ENCODE measurements at places on chromosomes 2 and 18.

- no peak for DNase-seq
These were observed 112.0 kb upstream of the CD226 start for GRCh38 chr18:70059684-70060083.

- DNase-seq: no peak
These were observed 10.8 kb downstream of the DUSP19 start for GRCh38 chr2:183089192-183089851.

DNA sequence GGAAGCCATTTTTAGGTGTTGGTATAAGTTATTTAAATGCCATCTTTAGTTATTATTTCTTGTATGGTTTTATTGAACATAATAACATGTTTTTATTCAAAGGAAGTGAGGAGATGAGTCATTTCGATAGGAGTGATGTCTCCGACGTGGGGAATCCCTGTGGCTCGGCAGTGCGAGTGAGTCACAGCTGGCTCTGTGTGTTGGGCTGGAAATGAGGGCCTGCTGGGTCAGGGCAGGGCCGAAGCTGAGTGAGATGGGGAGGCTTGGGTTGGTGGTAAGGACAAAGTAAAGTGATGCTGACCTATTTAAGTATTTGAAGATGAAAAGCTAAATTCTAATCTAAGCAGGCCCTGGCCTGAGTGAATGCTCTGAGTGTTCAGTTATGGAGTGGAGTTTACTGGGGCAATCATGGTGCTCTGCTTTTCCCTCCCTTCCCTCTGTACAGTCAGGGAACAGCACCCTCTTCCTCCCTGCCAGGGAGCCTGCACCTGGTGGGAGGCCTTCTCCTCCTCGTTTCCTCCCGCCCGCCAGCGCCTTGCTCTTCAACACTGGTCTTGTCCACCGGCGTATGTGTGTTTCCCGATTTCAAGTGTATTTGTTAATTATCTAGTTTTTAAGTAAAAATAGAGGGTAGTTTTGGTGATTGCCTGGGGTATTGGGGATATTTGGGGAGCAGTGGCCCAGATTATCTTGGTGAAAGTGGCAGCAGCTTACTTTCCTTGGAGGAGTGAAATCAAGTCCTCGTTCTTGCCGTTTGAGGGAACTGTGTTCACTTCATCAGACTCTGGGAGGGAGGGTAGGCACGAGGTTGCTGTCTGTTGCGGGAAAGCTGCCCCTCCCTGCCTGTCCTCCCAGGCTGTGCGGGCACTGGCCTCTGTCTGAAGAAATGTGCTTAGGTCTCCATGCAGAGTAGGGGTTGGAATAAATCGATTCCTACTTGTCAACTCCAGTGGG is 157.0 kb downstream of the LDLRAD4 start:
- peak; percentile 96 for DNase-seq

DNA sequence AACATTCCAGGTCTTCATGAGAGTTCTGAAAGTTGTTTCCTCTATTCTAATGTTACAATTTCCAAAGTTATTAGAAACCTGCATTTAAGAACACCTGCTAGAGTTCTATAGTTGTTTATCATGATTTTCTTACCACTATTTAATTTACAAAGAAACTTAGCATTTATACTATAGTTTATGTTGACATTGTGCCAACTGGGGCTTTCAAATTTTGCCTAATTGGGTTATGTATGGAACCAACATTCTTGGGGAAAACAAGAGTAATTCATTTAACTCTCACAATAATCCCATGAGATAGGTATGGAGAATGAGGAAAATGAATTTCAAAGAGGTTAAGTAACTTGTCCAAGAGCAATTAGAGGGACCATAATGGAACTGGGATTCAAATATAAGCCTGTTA is 28.8 kb upstream of the ADCYAP1 start:
- DNase-seq: no peak

- DNase-seq: no peak
These were observed 677.0 kb downstream of the RNF144A start for GRCh38 chr2:7594211-7594610.

GRCh38 chr2:141226560-141226959 is 904.3 kb downstream of the LRP1B start:
- no peak for DNase-seq

DNA sequence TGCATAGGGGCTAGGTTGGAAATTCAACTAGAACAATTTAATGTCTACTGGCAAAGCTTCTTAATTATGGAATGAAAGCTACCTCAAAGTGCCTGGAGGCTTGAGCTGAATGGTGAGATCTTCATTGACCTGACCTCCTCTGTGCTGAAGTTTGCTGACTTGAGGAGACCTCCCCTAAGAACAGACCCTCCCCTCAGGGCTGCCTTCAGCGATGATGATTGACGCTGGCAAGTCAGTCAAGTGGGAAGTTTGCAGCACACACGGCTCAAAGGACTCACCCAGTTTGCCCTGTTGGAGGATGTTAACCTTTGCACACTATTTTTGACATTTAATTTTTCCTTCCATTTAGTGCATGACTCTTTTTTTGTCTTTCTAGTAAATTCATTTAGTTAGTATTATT is 17.2 kb upstream of the POLE4 start:
- DNase-seq: no peak

DNA sequence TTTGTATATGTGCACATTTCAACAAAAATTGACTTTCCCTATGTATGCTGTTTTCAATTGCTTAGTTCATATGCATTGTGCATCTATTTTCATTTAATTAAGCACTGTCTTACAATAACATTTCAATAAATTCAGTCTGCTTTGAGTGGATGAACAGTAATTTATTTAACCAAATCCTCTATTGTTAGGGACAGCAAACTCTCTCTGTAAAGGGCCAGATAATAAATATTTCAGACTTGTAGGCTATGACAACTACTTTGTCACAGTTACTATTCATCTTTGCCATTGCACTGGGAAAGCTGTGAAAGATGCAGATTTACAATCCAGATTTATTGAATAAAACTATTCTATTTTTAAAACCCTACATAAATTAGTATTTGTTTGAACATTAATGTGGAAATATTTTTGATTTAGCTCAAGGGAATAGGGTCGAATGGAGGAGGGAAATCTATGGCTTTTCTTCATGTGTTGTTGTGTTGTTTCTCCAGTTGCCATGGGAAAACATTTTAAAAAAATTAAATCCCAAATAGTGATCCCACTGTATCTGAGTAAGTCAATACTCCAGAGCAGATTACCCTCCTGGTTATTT is 14.2 kb upstream of the RAB27B start:
- DNase-seq: no peak

DNA sequence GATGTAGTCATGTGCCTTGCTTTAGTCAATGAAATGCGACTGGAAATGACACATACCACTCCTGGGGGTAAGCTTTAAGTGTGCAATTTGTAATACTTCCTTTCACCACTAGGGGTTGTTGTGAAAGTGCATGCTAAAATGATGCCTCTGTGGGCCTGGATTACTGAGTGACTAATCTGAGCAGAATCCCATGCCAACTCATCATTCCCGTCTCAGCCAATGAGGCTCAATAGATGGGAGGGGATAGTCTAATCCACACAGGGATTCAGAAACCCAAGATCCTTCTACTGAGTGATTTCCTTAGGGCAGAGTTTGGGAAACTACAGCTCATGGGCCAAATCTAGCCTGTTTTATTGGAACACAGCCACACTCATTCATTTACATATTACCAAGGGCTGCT is 54.0 kb downstream of the HRH4 start:
- DNase-seq: peak; percentile 44

GRCh38 chr2:26883956-26884355 is 36.0 kb downstream of the DPYSL5 start:
- no peak for DNase-seq

GRCh38 chr2:129458436-129458835 is 521.0 kb upstream of the RAB6C start:
- DNase-seq: no peak

GRCh38 chr2:26396734-26397298 is 4.9 kb upstream of the DRC1 start:
- no peak for DNase-seq

GRCh38 chr2:40719414-40719813 is 267.5 kb upstream of the SLC8A1 start:
- no peak for DNase-seq

GRCh38 chr18:961644-962355 is 57.1 kb downstream of the ADCYAP1 start:
- DNase-seq: peak; percentile 68

GRCh38 chr18:34915046-34915445 is 126.2 kb upstream of the MAPRE2 start:
- no peak for DNase-seq

DNA sequence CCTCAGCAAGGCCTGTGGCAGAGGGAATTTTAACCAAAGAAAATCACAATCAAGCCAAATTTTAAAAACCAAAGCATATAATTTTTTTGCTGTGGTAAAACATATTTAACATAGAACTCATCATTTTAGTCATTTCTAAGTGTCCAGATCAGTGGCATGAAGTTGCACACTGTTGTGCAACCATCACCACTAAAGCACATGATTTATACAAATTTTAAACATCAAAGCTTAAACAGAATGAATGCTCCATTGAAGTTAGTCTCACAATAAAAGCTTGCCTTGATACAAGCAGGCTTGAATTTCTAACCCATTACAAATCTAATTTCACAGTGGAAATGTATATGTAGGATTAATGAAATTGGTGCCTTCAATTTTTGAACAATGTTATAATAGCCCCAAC is 31.2 kb downstream of the FTCDNL1 start:
- no peak for DNase-seq

- peak; percentile 92 for DNase-seq
These were observed 184.7 kb downstream of the MREG start for GRCh38 chr2:215828528-215829184.

GRCh38 chr2:236977063-236977851 is 108.4 kb upstream of the COPS8 start:
- DNase-seq: no peak

DNA sequence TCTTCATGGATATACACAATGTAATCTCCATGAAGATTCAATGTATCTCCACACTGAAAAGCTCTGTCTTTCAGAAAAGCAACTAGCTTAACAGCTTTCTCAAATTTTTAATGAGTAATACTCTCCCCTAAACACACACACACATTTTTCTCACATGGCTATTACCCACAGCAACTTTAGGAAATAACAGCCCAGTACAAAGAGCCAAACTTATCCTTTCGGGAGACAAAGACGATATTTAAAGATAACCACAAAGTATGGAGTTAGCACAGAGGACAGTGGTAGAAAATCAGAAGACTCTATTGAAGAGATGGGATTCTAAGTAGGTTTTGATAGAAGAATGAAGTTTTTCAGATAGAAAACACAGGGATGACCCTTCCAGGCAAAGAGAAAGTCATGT is 394.9 kb upstream of the TRIB2 start:
- no peak for DNase-seq

DNA sequence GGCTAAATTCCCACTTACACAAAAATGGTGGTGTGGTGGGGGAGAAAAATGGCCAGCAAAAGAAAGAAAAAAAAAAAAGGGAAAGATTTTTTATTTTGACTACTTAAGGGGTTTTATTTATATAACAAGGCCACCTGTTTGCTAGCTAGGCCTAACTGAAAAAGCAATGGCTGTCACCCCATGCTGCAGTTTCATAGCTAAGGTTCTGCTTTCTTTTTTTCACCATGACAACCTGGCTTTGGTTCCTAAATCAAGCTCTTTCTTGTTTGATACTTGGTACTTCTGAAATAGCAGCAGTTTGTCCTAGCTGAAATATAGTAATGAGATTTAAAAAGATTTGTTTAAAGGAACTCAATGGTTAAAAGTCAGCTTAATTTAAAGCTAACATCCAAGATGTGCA is 433.2 kb upstream of the MEX3C start:
- DNase-seq: no peak

DNA sequence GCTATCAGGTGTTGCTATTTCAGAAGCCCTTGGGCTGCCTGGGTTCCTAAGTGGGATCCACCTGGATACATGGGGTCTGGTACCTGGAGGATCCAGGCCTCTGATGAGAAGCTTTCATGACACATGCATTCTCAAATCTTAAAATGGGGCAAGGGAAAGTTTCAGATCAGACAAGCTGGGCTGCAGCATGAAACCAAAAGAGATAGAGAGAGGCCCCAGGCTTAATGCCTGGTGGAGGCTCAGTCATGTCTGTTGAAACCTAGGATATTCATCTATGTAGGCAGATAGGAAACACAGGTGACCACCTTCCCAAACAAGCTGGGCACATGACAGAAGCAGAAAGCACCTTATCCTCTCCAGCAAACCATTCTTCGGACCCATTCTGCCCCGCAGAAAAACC is 18.8 kb upstream of the PLB1 start:
- no peak for DNase-seq

- DNase-seq: peak; percentile 8
These were observed 245.5 kb upstream of the KCNJ3 start for GRCh38 chr2:154452906-154453493.

DNA sequence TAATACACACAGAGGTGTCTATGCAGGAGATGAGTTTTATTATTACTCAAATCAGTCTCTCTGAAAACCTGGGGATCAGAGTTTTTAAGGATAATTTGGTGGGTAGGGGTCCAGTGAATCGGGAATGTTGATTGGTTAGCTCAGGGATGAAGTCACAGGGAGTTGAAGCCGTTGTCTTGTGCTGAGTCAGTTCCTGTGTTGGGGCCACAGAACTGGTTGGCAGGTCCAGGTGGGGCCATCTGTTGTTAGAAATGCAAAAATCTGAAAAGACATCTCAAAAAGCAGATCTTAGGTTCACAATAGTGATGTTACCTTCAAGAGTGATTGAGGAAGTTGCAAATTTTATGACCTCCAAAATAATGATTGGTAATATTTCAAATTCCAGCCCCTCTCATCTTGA is 86.9 kb downstream of the VSNL1 start:
- DNase-seq: no peak

GRCh38 chr2:98269274-98269673 is 77.0 kb upstream of the CNGA3 start:
- DNase-seq: peak; percentile 81

DNA sequence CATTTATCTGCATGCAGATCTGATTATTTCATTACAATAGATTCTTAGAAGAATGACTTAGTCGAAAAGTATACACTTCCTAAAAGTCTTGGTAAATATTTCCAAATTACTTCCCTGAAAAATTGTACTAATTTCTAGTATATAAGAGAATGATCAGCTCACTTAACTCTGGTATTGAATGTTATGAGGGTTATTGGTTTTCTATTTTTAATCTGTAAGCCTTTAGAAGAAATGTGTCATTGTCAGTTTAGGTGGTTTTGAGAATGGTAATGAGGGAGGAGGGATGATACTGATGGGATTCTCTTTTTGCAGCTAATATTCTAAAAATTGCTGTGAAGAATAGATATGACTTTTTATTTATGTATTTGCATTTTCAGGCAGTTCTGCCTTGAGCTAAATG is 23.9 kb downstream of the MOB4 start:
- no peak for DNase-seq

GRCh38 chr2:235832941-235833340 is 335.2 kb downstream of the GBX2 start:
- DNase-seq: no peak
